ENCODE measurements at places on chromosomes 11 and 22.
A peak's percentile ranks its signal among the peaks of the same experiment; 100 is the strongest.

- DNase-seq = peak; percentile 37
Observed at GRCh38 chr11:1131033-1131911, 26.5 kb upstream of the MUC5AC start.

DNA sequence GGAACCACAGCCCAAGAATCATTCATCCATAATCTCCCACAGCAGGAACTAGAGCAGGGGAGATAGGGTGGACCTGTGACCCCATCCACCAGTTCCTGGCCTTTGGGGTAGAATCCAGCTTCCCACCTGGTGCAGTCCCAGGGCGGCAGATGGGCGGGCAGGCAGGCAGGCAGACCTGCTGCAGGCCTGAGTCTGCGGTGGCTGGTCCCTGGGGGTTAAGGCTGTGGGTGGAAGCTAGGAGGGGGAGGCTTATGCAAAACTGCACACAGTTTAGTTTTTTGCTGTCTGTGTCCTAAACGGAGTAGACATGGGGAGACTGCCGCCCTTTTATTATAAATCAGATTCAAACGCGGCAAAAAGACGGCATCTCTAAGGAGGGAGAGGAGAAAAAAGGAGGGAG, 4.5 kb upstream of the NEFH start:
- no peak for DNase-seq

DNA sequence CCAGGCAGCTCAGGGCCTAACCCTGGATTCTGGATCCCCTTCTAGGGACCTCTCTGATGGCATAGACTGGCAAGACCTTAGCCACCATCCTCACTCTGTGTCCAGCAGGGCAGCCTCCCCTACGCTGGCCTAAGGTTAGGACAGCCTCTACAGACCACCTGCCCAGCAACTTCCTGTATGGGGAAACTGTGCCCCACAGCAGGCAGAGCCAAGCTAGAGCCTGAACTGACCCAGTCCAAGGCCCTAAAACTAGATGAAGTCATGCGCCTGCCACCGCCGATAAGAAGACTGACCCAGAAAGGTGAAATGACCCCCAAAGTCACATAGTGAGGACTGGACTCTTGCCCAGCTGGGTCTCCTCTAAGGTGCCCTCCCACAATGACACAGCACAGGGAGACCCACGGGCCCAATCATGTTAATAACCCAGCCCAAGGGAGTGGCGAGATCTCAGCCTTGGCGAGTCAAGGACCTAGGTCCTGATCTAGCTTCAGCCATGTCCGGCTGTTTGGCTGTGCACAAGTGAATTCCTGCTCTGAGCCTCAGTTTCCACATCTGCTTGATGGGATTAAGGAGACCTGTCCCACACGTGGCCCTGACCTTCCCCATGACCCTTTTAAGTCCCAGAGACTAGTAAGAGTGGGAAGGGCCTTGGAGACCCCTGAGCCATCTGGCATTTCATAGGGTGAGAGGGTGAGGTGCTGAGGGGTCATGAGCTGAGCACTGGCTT, 17.6 kb downstream of the STARD10 start:
- DNase-seq = no peak

DNA sequence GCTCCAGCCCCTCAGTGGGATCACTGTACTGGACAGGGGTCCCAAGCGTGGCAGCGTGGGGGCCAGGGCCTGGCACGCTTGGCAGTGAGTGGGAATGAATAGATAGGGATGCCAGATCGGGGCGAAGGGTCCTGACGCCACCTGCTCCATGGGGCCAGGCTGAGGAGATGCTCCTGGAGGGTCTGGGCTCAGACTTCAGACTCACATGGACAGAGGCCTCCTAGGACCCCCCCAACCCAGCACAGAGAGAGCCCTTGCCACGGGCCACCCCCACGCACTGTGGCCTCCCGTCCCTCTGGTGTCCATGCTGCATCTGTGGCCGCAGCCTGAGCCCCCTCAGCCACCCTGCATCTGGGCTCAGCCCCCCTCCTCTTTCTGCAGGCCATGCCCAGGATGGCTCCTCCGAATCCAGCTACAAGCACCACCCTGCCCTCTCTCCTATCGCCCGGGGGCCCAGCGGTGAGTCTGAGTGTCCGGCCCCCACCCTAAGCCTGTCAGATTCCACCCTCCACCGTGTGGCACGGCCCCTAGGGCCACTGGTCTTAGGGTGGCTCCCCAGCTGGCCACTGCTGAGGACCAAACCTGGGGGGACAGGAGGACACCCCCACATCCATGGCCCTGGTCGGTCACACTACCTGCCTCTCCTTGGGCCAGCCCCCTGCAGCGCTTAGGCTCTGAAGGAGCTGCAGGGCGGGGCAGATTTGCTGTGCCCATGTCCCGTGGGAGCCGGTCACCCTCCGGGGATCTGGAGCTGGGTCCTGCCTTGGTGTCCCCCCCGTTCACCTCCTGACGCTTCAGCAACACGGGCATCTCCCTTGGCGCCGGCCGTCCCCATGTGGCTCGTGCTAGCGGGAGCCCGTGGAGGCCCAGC, 2.7 kb downstream of the MUC5AC start:
- DNase-seq = no peak

DNA sequence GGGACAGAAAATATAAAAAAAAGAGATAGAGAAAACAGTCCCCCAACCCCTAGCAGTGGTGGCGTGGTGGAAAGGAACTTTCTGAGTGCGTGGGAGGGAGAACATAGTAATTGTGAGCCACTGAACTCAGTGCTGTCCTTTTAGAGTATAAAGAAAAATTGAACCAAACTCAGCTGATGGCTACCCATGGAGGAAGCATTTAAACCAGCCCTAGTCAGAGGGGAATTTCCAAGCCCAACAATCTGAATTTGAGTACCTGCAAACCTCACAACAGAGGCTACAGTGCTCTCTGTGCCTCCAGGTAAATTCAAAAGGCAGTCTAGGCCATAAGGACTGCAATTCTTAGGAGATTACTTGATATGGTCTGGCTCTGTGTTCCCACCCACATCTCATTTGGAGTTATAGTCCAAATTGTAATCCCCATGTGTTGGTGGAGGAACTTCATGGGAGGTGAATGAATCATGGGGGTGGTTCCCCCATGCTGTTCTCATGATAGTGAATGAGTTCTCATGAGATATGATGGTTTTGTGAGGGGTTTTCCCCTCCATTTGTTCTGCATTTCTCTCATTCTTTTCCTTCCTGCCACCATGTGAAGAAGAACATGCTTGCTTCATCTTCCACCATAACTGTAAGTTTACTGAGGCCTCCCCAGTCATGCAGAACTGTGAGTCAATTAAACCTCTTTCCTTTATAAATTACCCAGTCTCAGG, 687.8 kb downstream of the FAM181B start:
- no peak for DNase-seq

DNA sequence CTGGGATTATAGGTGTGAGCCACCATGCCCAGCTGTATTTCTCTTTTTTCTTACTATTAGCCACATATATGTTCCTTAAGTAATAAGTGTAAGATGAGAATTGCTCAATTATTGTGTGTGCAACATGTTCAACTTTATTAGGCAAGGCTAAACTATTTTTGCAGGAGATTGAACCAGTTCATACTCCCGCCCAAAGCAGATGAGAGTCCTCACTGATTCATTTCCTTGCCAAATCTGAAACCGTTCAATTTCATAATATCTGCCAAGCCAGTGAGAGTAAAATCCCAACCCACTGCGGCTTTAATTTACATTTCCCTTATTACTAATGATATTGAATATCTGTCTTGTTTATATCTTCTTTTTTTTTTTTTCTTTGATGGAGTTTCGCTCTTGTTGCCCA, 48.4 kb downstream of the KCNJ4 start:
- no peak for DNase-seq

- DNase-seq = no peak
Observed at GRCh38 chr11:32698579-32698978, 95.9 kb downstream of the CCDC73 start.

DNA sequence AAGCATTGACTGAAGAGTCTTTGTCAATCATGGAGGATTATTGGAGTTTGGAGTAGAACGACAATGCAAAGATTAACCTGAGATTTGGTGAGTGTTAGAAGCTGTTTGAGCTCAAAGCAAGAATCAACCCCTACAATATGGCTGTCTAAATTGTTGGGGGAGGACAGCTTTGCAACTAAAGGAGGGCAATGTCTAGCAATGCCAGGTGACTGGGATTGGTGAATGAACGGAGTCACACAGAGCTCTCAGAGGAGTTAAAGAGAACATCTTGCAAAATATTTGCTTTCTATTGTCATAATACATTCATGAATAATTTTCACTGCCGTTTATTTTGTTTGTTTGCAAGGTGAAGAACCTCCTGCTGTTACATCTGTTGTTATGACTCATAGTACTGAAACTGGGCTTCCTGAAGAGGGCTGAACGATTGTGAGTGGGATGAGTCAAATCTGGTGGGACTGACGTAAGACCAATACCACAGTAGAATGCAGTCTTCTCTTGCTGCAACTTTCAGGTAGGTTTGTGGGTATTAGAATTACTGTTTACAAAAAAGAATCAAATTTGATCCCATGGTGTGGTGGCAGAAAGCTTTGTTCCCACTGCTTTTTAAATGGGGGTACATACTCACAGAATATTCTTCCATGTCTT, 281.9 kb downstream of the CADM1 start:
- no peak for DNase-seq

GRCh38 chr11:2097356-2097997, 41.7 kb downstream of the IGF2 start:
- no peak for DNase-seq

DNA sequence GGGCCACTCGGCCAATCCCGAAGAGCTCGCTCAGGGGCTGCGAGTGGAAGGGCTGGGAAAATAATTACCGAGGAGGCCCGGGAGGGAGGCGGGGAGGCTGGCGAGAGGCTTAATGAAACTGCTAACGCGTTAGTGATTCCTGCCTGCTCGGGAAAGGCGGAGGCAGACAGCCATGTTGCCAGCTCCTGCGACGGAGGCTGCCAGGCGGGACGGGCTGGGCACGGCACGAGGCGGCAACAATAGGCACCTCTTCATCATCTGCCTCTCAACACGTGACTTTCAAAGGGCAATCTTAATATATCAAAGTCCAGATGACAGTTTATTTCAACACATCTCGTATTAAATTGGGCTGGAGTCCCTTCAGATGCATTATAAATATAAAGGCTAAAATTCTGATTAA, 68.0 kb upstream of the TCF20 start:
- DNase-seq = no peak

- no peak for DNase-seq
Observed at GRCh38 chr11:74978041-74978440, 10.7 kb upstream of the NEU3 start.

GRCh38 chr11:11409901-11410300, 56.9 kb upstream of the CSNK2A3 start:
- no peak for DNase-seq
